ENCODE measurements at places on chromosomes 6 and 20.

- no peak for DNase-seq
Measured at GRCh38 chr6:1662534-1662933, 52.8 kb downstream of the FOXC1 start.

- no peak for DNase-seq
Measured at GRCh38 chr6:105495515-105495914, 92.6 kb upstream of the PREP start.

GRCh38 chr6:6881438-6882225 is 226.1 kb upstream of the RREB1 start:
- no peak for DNase-seq

DNA sequence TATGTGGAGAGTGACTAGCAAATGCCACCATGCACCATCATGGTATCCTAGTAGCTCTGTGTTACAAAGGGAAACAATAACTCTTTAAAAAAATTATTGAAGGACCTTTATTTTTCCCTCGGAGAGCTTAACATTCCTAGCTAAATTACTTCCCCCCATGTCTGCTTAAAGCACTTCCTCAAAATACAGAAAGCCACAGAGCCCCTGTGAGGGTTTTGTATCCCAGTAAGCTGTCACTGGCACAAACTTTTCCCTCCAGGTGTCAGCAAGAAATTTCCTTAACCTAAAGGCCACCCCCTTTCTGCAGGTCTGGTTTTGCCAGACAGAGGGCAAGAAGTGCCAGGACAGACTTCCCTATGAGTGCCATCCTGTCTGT is 340.0 kb upstream of the PRDM1 start:
- no peak for DNase-seq

- DNase-seq, result no peak
Measured at GRCh38 chr20:3911956-3912355, 22.8 kb downstream of the PANK2 start.

GRCh38 chr6:130912434-130912833 is 85.2 kb downstream of the SMLR1 start:
- no peak for DNase-seq

DNA sequence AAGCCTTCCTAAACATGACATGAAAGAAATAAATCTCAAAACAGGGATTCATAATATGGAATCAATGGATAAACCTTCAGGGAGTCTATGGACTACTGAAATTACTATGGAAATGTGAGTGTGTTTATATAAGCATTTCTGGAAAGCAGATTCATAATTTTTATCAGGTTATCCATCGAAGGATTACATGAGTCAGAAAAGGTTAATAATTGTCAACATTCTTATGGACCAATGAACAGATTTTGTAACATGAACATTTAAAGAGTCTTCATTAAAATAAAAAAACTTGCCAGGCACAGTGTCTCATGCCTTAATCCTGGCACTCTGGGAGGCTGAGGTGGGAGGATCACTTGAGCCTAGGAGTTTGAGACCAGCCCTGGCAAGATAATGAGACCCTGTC is 84.8 kb downstream of the AHI1 start:
- DNase-seq, result no peak

GRCh38 chr6:110033749-110034666 is 55.9 kb downstream of the GPR6 start:
- DNase-seq, result no peak

Measured in endothelial cell (in vitro differentiated cells).